ENCODE measurements at places on chromosomes 13 and 19.
A peak's percentile ranks its signal among the peaks of the same experiment; 100 is the strongest.

GRCh38 chr19:12543855-12544254, 7.4 kb downstream of the ZNF564 start:
- no peak for DNase-seq

GRCh38 chr19:12293777-12294248, 870 bp downstream of the ZNF44 start:
- DNase-seq: peak; percentile 86

DNA sequence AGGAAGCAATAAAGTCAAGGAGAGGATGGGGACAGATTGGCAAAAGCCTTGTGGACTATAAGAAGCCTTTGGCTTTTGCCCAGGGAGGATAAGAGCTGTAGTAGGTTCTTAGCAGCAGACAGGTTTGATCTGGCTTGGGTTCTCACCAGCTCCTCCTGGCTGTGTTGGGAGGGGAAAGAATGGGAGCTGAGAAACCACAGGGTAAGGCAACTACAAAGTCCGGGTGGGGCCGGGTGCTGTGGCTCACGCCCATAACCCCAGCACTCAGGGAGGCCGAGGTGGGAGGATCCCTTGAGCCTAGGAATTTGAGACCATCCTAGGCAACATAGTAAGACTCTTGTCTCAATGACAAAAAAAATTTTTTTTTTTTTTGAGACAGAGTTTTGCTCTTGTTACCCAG, 20.6 kb downstream of the NECTIN2 start:
- DNase-seq: no peak

DNA sequence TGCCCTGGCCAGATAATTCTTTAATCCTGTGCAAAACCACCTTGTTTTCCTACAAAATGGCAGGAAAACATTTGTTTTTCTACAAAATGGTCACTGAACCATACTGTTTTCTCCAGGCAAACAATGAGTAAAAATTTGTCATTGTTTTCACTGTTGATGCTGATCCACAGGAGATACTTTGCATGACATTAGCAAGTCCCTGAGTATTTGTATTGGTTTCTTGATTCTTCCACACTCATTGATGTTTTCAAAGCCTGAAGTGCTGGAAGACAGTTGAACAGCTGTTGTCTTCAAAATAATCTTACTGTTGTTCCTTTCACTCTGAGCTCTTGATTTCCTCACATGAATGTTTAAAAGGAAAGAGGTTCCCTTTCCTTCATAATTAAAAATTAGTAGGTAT, 123.1 kb upstream of the HTR2A start:
- DNase-seq: no peak

GRCh38 chr13:76538004-76538403, 348.2 kb downstream of the KCTD12 start:
- no peak for DNase-seq

- DNase-seq: no peak
Observed at GRCh38 chr19:47720669-47721422, 7.6 kb downstream of the EHD2 start.

- no peak for DNase-seq
Observed at GRCh38 chr13:97234742-97235141, 12.6 kb downstream of the MBNL2 start.

DNA sequence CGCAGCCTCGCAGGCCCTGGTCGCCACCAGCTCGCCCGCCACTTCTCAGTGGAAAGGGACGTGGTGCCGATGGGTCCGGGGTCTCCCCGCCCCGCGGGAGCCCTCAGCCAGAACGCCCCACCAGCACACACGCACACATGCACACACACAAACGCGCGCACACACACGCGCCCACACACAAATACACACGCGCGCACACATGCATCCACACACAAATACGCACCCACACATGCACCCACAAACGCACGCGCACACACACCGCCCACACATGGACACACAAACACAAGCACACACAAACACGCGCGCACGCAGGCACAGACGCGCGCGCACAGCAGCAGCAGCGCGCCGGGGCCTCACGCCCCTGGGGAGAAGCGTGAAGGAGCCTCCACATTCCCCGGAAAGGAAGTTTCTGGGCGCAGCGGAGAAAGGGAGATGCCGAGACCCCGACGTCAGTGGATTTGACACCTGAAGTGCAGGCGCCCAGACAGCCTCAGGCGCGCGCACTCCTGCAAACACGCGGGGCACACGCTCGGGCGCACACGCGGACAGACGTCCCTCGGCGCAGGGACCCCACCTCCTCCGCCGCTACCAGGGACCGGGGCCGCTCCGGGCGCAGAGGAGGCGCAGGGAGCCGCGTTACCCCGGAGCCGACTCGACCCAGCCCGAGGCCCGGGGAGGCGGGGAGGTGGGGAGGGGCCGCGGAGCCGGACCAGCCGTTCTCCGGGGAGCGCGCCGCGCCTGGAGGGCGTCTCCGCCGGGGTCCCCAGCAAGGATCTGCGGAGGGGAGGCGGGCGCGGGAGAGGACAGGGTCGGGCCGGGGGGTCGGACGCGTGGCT, 622 bp downstream of the RASA3 start:
- peak; percentile 50 for DNase-seq

DNA sequence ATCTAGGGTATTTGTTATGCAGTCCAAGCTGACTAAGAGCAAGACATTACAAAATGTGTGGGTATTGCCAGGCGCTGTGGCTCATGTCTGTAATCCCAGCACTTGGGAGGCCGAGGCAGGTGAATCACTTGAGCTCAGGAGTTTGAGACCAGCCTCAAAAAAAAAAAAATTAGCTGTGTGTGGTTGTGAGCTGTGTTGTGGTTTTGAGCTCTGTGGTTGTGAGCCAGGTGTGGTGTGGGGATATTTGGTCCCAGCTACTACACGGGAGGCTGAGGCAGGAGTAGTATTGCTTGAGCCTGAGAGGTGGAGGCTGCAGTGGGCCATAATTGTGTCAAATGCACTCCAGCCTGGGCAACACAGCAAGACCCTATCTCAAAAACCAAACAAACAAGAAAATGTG, 5.6 kb upstream of the KEAP1 start:
- DNase-seq: no peak

DNA sequence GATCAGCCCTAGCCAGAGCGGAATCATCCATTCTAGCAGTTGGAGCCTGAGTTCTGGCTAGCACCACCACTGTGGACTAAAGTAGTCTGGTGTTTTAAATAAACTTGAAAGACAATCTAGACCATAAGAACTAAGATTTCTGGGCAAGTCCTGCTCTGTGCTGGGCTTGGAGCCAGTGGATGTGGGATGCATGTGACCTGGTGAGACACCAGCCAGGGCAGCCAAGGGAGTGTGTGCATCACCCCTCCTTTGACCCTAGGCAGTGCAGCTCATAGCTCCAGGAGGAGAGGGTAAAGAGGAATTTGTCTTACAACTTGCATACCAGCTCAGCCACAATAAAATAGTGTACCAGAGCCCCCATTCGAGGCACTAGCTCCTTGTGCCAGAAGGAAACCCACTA, 21.0 kb downstream of the ITGBL1 start:
- DNase-seq: no peak

DNA sequence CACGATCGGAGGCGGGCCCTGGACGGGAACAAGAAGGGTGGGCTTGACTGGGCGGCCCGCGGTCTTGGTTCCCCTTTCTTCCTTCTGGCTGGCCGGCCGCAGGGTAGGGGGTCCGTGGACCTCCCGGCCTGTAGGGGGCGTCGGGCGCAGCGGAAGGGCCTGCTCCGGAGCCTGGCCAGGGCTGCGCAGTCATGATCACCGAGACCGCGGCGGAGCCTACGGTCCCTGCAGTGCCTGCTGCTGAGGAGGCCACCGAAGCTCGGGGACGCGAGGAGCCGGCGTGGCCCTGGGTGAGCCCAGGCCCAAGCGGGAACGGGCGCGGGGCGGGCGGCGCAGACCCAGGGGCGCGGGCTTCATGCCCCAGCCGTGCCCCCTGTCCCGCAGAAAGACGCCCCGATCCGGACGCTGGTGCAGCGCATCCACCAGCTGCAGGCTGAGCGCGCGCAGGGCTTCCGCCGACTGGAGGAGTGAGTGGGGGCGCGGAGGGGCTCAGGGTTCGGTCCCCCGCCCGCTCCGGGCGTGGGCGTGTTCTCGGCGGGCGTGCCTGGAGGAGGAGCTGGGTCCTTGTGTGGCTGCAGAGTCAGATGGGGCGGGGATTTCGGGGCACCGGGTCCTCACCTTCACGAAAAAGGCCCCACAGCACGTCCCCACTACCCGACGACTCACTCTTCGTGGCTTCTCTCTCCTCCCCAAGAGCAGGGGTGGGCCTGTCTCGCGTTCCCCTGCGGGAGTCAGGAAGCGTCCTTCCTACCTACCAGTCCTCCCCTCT, at the start of gene REX1BD:
Gene REX1BD, plus strand, starts transcription at position 188 of the 769 bp plus-strand sequence. Its CDS starts 4 bp downstream, at position 192.
- peak; percentile 92 for DNase-seq

- no peak for DNase-seq
Observed at GRCh38 chr19:23222998-23223652, 27.1 kb downstream of the ZNF724 start.

DNA sequence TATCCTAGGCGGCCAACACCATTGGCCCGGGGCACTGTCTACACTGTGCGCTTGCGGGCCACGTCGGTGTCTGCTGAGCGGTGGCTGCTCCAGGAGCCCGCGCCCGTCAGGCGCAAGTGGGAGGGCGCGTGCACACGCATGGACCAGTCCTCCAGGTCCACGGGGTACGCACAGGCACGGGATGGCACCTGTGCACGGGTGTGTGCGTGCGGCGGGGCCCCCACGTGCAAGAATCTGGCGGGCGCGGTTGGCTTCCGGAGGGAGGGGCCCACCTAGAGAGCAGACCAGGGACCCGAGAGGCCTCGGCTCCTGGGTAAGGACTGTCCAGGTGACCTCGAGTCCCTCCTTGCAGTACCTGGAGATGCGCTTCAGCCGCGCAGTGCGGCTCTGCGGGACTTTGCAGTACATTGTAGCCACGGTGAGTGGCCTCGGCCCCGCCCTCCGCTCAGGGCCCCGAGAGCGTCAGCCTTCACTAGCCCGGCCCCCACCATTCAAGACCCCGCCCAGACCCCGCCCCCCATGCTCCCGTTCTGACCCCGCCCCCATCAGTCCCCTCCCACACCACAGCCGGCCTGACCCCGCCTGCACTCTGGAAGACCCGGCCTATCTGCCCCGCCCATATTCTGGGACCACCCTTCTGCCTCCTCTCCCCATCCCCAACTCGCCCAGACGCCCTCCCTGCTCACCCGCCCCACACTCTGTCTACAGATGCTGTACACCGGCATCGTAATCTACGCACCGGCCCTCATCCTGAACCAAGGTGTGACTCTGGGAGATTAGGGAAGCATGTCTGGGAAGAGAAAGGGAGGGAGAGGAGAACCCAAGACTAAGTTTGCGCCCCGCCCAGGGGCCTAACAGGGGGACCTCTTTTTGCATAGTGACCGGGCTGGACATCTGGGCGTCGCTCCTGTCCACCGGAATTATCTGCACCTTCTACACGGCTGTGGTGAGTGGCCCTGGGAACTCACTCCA, 2.3 kb downstream of the SLC5A5 start:
- peak; percentile 74 for DNase-seq

GRCh38 chr13:68057836-68058235, 827.7 kb upstream of the PCDH9 start:
- DNase-seq: no peak

DNA sequence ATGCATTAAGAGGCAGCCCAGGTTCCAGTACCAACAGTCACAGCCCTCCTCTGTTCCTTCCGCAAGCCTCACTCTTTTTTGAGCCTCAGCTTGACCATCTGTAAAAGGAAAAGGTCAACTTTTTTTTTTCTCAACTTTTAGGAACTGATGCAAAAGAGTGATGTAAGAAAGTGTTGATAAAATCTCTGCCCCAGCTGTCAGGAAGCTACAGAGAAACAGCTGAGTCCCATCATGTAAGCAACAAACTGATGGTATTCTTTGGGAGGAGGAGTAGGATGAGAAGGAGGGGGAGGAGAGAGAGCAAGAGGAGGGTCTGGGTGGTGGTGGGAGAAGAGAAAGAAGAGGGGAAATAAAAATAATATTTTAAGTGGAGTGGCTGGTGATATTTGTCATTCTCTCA, 233.9 kb upstream of the TSHZ3 start:
- no peak for DNase-seq

- no peak for DNase-seq
Observed at GRCh38 chr13:82963226-82964099, 918.8 kb downstream of the SLITRK1 start.

Data from NCI-H146 (cell line).